ENCODE measurements at places on chromosomes 3 and 15.
A peak's percentile ranks its signal among the peaks of the same experiment; 100 is the strongest.

DNA sequence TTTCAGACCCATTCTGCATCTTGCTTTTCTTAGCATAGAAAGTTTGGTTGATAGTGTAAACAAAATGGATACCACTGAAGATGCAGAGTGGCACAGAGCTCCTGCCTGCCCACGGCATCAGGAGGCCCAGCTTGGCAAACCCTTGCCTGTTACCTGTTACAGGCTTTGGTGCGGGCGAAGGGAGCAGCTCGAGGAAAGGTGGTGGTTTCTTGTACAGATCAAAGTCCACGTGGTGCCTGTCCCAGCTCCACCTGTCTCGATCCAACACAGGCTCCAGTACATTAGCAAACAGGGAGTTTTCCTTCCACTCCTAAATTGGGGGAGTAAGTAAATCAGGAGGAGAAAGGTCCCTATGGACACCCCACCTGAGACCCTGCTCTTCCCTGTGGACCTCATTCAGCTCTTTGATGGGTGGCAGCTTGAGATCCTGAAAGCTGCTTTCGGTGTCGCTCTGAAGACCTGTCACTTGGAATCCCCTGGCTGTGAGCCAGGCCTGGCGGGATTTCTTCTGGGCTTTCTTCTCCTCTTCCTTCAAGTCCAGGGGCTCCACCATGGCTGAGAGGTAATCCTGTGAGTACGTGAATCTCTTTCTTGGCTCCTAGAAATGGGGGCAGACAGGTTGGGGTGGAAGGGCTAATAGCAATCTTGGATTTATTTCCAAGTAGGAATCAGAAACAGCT lies 35.7 kb downstream of the ACAD9 start:
- DNase-seq = no peak

- no peak for DNase-seq
Measured at GRCh38 chr3:124963755-124964154, 29.2 kb upstream of the MUC13 start.

DNA sequence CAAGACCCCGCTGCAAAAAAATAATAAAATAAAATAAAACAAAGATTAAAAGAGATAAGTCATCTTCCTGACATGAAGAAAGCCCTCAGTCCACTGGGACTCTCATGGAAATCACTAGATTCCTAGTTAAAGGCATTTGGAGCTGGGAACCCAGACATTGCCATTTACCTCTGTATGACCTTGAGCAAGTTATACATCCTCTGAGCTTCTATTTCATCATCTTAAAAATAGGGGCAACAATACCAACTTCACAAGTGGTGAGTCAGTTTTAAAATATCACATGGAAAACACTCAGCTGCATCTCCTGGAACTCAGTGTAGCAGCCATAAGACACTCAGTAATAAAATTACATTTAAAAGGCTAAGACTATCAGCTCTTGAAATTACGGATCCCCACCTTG lies 334.8 kb downstream of the ERC2 start:
- DNase-seq = no peak

- no peak for DNase-seq
Measured at GRCh38 chr3:155110996-155111901, 31.1 kb downstream of the MME start.

GRCh38 chr3:71652781-71653413 lies 69.4 kb upstream of the FOXP1 start:
- no peak for DNase-seq

DNA sequence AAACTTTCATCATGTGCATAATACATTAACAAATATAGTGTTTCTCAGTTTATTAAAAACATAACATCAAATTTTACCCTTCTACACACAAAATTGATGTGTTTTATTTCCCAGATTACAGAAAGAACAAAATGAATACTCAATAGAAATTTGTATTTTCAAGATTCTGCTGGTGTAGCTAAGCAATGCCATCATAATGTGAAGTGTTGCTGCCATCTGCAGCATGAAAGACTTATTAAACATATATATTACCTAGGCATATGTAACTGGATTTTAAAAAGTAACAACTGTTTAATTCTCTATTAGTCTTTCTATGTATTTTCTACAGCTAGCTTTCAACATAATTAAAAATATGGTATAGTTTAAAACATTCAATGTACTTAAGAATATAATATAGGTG lies 27.5 kb downstream of the PLSCR5 start:
- no peak for DNase-seq

- no peak for DNase-seq
Measured at GRCh38 chr15:89115547-89115946, 27.3 kb downstream of the ABHD2 start.

- no peak for DNase-seq
Measured at GRCh38 chr3:112602217-112602838, 38.6 kb downstream of the CCDC80 start.

DNA sequence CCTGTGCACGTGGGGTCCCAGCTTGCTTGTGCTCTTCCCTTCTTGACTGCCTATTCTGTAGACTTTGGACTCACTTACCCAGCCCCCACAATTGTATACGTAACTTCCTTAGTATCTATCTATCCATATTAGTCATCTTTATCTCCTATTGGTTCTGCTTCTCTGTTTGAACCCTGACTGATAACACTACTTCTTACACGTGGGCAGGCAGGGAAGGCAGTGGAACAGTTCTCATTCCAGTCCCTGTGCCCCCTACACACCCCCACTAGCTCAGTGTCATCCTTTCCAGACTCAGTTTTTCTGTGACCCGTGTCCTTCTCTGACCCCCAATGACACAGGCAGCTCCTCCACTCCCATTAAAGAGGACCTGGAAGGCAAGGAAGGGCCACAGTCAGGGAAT lies 74.2 kb upstream of the FBN1 start:
- DNase-seq = no peak

- DNase-seq = no peak
Measured at GRCh38 chr3:189978753-189979152, 141.9 kb downstream of the P3H2 start.

DNA sequence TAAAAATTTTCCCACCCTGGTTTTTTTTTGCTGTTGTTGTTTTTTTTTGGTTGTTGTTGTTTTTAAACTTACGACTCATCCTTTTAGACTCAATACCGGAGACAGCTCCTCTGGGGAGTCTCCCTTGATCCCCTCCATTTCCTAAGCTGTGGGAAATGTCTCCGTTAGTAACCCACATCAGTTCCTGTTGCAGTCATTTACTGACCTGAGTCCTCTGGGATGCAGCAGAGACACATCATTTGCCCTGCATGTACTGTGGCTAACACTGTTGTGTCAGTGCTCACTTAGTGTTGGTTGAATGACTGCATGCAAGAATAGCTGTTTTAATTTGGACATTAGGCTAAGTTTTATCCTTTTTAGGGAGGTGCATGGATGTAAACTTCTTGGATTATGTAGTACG lies 83.8 kb downstream of the MBNL1 start:
- DNase-seq = no peak

DNA sequence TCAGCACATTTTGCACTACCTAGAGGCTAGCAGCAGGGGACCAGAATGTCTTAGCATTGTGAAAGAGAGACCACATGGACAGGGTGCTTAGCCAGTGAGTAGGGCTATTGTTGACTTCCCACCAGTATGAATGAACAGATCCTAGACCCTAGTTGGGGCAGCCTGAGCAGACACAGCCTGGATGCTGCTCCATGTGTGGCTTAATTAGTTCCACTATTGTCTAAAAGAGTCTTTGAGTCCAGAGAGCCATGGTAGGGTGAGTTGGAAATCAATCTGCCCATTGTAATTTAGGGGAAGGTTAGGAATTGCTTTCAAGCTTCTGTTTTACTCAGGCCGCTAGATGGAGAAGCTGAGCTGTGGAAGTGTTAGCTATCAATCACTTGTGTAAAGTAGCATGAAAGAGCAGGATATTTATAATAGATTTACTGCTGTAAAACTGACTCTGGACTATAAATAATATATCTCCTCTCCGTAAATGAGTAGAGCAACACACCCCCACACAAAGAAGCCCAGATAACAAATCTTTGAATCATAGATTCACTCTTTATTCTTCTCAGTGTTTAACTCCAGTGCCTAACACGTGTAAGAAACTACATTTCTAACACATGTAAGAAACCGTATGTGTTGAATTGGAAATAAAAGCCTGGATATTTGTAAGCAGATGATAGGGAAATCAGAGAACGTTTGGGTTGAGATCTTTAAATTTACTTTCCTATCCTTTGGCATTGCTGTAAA lies 4.1 kb upstream of the GCSAM start:
- DNase-seq = peak; percentile 15

- DNase-seq = no peak
Measured at GRCh38 chr3:183875411-183875810, 9.3 kb downstream of the PARL start.

DNA sequence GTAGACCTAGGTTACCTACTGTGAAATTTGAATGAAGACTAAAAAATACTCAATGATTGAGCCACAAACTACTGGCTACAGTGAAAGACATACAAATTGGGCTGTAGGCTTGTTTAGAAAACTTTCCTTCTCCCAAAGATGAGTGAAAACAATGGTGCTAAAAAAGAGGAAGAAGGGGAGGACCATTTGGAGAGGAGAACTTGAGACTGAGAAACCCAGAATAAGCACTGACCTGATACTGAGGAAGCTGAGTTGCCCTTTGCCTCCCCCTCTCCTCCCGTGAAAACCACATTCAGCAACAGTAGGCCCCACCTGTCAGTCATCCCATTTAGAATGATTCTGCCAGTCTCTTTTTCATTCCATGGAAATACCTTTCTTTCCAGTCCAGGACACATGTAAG lies 484.0 kb upstream of the TGFBR2 start:
- DNase-seq = no peak

- DNase-seq = no peak
Measured at GRCh38 chr3:16550305-16550675, 36.8 kb upstream of the RFTN1 start.

DNA sequence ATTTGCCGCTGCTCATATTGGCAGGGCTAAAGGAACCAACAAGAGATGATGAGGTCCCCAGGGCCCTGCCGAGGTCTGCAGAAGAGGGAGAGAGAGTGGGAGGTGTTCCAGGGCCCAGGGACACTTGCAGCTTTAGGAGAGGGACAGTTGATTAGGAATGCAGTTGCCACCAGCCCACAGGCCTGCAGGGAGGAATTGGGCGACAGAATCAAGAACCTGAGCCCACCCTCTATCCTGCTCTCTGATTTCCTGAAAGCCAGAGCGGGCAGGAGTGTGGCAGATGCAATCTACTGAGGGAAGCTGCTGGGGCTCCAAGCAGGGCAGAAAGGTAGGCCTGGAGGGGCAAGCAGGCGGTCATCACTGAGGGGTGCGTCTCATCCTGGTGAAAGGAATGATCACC lies 12.1 kb upstream of the PRR23E start:
- no peak for DNase-seq

DNA sequence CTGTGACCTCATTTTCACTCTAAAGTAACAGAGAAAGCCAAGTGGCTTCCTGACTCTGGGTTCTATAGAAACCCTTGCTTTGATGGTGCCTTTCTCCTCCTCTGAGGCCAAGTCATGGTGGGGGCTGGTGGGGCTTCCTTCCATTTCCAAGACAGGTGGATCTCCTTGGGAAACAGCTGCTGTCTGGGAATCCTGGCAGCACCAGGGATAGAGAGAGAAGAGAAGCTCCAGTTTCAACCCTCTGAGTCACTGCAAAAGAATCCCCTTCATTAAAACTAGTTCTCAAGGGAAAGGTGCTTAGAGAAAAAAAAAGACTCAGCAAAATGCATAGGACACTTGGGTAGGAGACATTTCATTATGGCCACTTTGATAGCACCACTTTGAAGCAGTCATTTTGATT lies 614.4 kb downstream of the FHIT start:
- no peak for DNase-seq

- DNase-seq = no peak
Measured at GRCh38 chr15:74786551-74787165, 4.8 kb downstream of the CSK start.

- no peak for DNase-seq
Measured at GRCh38 chr3:41682996-41683395, 278.9 kb downstream of the ULK4 start.

GRCh38 chr3:178915365-178915764 lies 156.2 kb downstream of the ZMAT3 start:
- DNase-seq = no peak

DNA sequence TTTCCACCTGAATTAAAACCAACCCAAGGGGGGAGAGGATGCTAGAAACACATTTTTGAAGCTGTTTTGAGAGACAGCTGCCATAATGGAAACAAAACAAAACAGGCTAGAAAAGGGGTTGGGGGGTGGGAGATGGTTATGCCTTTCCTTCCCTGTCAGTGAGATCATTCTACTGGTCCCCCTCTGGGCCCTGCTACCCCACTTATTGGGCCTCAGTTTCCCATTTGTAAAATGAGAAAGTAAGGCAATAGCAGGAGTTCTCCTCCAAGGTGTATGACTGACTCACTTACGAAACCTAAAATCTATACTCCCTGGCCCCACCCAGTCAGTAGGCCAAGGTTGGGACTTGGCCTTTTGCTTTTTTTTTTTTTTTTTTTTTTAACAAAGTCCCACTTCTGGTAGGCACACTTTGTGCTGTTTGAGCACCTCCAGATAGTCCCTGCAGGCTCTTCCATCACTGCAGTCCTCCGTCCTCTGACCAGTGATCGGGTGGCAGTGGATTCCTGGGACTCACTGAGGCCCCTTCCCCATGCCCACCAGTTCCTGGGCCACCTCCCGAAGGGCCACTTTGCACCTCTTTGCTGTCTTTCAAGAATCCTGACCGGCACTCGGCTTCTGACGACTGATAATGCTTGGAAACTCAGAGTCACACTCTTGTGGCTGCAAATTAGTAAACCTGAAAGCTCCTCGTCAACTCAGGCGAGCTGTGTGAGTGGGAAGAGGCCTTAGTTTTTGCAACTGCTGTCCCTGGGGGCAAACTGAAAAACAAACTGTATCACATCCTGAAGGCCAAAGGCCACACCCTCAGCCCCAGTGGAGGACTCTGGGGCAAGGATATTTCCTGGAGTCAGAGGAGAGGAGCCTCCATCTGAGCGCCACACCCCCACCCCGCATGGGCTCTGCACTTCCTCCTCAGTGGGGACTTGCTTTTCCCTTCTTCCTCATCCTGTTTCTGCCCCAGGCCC lies 6.7 kb upstream of the PSTPIP1 start:
- no peak for DNase-seq

- DNase-seq = no peak
Measured at GRCh38 chr3:58988041-58988440, 61.8 kb downstream of the CFAP20DC start.

DNA sequence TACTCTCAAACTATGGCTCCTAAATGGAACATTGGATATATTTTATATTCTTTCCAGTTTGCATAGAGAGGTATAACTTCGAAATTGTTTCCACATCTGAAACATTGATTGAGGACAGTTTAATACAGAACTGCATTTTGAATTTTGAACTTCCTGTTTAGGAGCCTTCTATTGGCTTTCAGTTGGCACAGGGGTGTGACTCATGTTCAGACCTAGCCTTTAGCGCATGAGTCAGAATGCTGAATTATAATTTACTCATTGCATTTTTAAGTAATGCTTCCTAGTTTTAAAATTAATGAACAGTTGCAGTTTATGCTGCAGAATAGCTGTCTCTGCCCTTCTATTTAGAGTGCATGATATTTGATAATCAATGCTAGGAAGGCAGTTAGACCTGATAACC lies 751.7 kb downstream of the CADM2 start:
- no peak for DNase-seq

- no peak for DNase-seq
Measured at GRCh38 chr15:57762302-57762701, 55.8 kb downstream of the POLR2M start.
